ENCODE measurements at places on chromosomes 2 and 18.

GRCh38 chr2:120290737-120291136, 38.1 kb downstream of the RALB start:
- no peak for DNase-seq

GRCh38 chr2:192513575-192513974, 318.8 kb upstream of the TMEFF2 start:
- no peak for DNase-seq

- DNase-seq: peak; percentile 33
Measured at GRCh38 chr2:148201075-148202004, 180.4 kb downstream of the MBD5 start.

DNA sequence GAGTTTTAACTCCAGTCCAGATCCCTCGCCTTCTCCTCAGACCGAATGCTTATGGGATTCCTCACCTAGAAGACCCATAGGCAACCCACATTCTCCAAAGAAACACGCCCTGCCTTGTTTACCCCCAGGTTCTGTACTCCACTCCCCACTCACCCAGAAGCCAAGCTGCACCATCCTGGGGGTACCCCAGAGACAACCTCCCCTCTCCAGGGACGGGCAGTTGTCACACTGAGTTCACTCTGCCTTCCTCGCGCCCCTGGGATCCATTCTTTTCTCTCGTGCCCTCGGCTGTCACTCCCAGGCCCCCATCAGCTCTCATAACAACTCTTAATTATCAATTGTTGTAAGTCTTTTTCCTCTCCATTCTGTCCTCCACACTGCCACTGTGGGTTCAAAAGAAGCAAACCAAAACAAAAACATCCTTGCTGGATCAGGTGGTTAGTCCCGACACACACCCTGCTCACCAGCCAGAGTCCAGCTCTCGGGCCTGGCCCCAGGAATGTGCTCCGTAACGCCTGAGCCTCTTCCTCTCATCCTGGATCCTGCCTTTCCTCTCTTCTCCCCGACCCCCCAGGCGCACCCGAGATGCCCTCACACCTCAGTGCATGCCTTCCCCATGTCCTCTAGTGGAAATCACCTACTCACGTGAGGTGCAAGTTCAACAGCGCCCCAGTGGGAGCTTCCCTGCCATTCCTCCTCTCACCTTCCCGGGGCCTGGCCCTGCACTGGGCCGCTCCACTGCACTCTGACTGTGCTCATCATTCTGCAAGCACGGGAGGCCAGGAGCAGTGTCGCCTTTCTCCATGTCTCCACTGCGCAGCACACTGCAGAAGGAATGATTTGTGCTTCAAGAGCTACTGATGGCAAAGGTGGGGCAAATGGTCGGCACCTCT, 20.7 kb downstream of the COX7A2L start:
- no peak for DNase-seq

DNA sequence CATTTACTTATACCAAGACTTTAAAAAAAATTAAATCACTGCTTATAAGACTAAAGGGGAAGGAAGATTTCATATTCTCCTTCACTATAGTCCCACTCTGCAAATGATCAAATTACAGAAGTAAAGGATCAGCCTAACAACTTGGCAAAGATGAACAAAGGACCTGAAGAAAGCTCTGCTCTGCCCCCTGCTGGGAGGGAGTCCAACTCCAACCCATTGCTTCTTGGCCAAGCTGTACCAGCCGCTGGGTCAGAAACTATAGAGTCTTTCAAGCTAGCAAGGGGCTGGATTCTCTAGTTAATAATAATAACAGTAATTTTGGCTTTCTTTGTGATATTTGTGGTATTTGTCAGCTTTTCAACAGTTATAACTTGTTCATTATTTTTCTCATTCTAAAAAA, 927.0 kb upstream of the CRIM1 start:
- peak; percentile 22 for DNase-seq

DNA sequence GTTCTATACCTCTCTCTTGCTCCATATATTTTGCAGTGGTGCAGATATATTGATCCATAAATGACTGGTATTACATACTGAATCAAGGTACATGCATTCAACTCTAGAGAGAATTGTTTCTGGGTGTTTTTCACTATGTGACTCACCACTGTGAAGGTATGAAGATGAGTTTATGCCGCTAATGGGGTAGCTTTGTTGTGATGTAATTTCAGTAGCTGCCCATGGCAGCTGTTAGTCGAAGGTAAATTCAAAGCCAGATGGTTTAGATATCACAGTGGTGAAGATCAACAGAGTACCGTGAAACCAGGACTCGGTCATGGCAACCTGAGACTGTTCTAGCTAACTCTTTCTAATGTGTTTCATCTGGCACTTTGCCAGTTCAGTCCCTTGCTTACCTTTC, 50.4 kb downstream of the PKP4 start:
- no peak for DNase-seq

- no peak for DNase-seq
Measured at GRCh38 chr2:105857076-105857740, 112.5 kb downstream of the NCK2 start.

DNA sequence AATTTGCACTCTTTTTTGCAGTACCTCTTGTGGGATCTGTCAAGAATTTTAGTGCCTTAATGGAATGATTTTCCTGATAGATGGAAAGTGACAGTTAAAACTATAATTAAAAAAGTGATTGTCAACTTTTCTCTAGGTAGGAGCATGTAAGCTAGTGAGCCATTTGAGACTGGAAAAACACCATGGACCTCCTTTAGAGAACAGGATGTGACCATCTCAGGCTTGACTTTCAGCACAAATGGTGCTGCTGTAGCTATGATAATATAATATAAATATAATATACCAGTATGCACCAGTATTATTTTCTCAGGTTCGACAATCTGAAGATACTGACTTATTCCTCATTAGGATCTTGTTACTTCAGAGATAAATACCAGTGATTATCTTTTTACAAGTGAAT, 27.8 kb downstream of the ZNF236 start:
- no peak for DNase-seq

DNA sequence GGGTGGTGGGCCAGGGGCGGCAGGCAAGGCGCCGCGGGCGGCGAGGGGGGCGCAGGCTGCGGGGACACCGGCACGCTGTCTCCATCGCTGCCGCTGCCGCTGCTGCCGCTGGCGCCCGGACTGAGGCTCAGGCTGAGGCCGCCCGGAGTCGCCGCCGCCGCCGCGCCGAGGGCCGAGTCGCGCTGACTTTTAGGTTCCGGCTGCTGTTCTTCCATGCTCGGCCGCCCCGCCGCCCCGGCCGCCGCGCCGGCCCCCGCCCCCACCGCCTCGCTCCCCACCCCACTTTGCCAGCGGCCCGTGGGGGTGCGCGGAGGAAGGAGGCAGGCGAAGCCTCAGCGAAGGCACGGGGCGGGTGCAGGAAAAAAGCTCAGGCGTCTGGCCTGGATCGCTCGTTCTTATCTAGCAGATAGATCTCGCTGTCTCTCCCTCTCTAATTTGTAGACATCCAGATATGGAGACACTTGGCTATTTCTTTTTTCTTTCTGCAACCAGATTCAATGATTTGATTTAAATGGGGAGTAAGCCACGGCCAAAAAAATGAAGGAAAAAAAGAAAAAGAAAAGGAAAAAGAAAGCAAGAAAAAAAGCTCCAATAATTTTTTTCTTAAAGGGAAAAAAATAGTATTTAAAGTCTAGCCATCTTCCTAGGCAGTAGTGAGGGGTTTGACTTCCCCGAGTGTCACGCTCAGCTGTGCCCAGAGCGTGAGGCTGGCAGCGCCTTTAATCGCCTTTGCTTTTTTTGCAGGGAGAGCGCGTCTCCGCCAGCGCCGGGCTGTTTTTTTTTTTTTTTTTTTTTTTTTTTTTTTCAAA, at the start of gene EN1:
TSS of gene EN1 (minus strand) at position 696 of the 809 bp plus-strand sequence. CDS start at position 215, 481 bp downstream.
- DNase-seq: no peak

GRCh38 chr2:117321816-117322215, 492.7 kb upstream of the DDX18 start:
- no peak for DNase-seq

GRCh38 chr2:156891609-156892008, 365.9 kb upstream of the GALNT5 start:
- DNase-seq: no peak

GRCh38 chr2:210955591-210955990, 399.2 kb downstream of the CPS1 start:
- DNase-seq: no peak

DNA sequence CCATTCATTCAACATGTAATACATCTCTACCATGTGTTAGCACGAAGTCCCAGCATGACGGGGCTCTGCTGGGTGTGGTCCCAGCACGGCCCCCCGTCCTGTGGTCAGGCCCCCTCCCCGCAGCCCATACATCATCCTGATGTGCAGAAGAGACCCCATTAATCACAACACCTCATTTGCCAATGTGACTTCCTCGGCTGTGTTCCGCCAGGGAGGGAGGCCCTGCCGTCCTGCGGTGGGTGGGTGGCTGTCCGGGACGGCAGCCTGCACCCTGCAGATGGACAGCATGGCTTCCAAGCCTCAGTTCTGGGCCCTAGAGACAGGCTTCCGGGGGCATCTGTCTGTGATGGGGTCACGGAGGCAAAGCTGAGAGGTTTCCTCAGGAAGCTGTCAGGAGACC, 254.0 kb downstream of the CYP26B1 start:
- DNase-seq: no peak

DNA sequence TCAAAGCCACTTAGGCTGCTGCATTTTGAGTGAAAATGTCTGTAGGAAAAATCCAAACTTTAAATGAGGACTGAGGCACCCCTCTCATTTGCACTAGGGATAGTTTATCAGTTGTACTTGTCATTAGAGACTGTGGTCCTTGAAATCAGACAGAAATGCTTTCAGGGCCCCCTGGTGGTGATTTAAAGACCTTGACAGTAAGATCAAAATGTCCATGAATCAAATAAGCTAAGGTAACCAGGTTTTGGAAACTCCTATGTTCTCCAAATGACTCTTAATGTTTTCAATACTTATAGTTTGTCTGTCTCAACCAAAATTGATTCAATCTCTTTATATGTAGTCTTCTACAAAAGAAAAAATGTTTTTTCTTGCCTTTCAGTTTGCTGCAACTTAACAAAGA, 28.8 kb upstream of the DDX18 start:
- DNase-seq: peak; percentile 32

- DNase-seq: peak; percentile 47
Measured at GRCh38 chr18:30280861-30281470, 761.6 kb downstream of the DSC3 start.

GRCh38 chr18:42107691-42108450, 152.8 kb downstream of the PIK3C3 start:
- DNase-seq: no peak

DNA sequence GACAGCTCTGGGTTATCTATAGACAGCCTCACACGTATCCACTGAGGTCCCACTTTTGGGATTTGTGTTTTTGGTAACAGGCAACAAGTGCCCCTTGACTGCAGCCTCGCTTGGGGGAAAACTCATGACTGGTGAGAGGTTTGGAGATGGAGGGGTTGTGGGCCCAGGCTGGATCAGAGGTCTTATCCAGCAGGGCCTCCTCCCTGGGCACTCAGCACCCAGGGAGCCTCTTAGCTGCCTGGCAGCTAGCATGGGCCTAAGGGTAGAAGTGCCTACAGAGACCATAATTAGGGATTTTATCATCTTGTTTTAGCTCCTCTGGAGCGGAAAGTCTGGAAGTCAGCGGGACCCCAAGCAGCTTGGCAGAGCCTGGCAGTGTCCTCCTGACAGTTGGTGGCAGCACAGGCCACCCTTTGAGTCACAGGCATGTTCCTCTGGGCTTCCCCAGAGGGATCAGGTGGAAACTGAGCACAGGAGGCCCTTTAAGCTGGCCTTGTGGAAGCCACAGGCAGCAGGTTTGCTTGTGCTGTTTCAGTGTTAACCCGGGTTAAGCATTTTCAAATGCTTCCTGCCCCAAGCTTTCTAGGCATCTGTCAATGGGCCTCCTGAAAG, 143.1 kb downstream of the KCTD1 start:
- no peak for DNase-seq

DNA sequence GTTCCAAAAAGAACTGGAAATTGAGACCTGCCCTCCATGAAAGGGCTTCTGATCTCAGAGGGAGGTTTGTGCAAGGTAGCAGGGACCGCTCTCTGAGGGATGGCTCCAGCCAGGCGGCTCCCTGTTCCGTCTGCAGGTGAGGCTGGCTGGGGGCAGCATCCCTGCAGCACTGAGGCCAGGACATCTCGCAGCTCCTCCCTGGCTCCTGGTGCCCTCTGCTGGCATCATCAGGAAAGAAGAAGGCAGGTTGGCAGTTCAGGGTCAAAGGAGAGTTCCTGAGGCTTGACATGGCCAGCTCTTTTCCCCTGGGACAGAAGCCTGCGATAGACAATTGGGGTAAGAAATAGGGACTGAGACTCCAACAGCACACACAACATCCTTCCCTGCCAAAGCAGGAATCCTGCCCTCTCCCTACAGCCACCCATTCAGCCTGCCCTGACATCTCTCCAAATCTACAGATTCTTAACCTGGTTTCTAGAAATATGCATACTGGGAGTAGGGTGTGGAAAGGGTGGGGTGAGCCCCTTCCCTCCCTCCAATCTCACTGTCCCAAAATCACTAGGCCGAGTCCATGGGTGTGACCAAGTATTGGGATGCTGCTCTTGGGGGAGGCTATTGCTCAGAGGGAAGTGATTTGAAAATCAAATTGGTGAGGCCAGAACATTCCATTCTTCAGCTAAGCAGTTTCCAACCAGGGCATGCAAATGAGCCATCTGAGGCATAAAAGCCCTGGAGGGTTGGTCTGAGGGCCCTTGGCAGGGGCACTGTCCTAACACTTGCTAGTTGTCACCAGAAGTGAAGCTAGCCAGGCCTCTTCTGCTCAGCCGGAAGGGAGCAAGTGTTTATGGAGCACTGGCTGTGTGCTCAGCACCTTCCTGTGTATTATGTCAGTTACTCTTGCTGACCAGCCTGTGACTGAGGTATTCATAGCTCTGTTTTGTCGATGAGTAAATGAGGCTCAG, 185.4 kb downstream of the TFCP2L1 start:
- DNase-seq: no peak

DNA sequence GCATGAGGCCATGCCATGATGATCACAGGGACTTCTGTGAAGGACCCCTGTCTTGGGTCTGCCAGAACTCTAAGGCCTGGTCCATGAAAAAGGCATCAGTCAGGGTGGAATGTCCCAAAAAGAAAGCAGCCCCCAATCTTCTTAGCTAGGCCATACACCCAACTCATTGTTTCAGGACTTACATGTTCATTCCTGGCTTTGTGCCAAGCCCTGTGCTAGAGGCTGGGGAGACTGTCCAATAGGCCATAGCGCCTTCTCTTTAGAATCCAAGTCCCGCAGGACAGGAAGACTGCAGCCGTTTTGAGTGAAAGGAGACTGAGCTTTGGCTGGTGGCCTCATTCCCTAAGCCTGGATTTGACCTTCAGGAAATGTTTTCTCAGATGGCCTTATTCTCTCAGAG, 247.3 kb downstream of the PRKCE start:
- DNase-seq: no peak

DNA sequence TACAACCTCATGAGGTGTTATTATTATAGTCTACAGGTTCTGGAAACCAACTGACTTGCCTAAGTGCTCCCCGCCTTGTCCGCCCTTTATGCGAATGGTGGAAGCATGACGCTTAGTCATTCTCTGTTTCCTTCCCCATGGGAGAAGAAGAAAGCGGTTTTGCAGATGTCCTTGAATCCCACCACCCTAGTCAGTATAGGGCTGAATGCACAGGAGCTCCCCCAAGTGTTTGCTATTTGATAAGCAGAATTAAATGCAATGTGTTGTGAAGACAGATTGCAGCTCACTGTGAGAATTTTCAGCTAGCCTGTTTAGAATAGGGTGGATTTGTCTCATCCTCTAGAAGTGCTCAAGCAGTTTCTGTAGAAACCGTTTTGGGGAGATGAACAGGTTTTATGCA, 652.0 kb downstream of the DCC start:
- DNase-seq: no peak

GRCh38 chr2:6793371-6793770, 72.3 kb downstream of the CMPK2 start:
- peak; percentile 18 for DNase-seq

All from inflammatory macrophage treated with lipopolysaccharide for 4 hours (primary cell).